ENCODE measurements at places on chromosomes 12 and 14.

DNA sequence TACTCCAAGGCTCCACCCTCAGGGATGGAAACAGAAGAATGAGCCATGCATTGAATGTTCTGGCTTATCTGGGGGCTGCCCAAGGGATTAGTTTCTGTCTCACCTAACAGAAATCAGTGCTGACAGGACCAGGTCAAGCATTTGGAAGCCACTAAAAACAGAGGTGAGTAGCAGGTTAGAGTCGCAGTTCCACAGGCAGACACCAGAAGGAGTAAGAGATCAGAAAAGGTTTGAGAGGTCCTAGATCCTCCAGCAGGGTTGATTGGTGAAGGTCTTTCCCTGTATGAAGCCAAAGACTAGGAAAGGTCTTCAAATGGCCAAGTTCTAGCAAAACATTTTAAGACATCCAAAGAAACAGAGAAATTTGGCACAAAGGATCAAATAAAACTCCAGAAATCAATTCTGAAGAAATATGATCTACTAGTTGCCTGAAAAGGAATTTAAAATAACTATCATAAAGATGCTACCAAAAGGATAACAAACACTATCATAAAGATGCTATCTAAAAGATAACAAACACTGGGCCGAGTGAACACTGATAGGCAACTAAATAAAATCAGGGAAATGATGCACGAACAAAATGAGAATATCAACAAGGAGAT lies 19.5 kb upstream of the TTC9 start:
- DNase-seq, result no peak

DNA sequence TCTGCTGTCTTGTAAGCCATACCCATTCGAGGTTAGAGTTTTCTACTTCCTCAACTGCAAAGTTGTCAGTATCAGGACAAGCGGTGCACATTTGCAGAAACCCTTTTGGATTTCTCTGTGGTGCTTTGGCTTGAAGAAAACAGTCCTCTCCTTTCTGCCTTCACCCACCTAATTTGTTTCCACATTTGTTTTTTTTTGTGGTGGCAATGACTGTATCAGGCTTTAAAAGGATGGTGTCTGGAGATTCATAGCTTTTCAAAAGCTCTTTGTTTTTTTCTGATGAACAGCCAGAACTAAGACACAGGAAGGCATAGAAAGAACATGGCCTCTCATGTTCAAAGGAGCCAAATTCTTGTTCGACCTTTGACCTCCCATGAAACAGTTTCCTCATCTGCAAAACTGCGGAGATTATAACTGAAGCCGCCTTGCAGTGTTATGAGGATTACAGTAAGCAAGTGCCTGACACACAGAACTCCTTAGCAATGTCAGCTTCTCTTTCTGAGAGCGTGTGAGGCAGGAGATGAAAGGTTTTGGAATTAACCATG lies 270.6 kb upstream of the TBX3 start:
- DNase-seq, result no peak

DNA sequence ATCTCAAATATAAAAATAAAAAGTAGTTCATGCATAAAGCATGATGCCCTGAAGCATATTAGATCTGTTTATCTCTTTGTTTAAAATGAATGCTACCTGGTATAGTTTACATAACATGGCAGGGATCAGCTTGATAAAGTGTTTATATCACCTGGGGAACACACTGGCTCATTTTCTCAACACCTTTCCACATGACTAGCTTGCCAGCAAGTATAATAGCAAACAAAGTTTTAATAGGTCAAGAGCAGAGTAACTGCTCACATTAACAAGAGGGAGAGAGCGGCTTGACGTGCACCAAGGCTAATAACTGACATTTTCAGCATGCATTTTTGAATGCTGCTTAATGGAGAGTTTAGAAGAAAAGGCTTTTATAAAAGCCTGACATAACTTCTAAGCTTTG lies 246.4 kb downstream of the EGLN3 start:
- no peak for DNase-seq

GRCh38 chr12:15919418-15919817 lies 8.3 kb downstream of the DERA start:
- no peak for DNase-seq

DNA sequence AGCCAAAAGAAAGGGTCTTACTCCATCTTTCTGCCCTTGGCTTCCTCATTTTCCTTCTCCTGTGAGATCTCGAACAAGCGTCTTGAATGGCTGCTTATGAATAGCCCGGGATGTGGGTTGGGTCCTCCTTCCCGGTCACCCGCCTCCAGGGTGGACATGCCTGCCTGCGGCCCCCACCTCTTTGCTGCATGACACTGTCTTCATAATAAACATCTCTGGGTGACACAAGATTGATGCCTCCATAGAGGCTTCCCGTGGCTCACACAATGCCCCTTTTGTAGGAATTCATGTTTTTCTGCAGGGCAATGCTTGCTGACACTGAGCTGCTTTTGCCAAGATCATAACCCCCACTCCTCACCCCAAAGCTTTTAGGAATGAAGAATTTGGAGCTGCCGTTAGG lies 125.9 kb downstream of the ZNF664 start:
- DNase-seq, result no peak

DNA sequence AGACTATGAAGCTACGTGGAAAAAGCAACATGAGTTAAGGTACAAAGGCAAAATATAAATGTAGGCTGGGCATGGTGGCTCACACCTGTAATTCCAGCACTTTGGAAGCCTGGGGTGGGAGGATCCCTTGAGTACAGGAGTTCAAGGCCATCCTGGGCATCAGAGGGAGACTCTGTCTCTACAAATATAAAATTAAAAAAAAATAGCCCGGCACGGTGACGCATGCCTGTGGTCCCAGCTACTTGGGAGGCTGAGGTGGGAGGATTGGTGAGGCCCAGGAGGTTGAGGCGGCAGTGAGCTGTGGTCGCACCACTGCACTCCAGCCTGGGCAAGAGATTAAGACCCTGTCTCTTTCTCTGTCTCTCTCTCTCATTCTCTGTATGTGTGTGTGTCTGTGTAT lies 4.0 kb upstream of the VPS37B start:
- DNase-seq, result no peak

- DNase-seq, result no peak
These were observed 138.5 kb downstream of the NTF3 start for GRCh38 chr12:5570416-5570815.

DNA sequence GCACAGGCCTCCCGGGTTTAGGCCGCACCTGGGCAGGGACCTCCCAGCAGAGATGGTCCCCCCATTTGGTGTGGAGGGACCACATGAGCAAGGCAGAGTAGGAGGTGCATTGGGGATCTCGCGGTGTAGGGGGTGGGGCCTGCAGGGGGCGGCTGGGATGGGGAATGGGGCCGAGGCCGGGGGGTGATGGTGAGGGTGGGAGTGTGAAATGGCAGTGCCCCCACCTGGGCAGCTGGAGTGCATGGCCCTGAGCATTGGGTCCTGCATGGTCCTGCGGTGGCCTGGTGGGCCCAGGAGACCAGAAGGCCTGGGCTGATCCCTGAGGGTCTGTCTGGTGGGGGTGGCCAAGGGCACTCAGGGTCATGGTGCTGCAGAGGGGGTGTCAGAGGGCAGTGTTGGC lies 111.8 kb downstream of the KIF26A start:
- peak; percentile 62 for DNase-seq

DNA sequence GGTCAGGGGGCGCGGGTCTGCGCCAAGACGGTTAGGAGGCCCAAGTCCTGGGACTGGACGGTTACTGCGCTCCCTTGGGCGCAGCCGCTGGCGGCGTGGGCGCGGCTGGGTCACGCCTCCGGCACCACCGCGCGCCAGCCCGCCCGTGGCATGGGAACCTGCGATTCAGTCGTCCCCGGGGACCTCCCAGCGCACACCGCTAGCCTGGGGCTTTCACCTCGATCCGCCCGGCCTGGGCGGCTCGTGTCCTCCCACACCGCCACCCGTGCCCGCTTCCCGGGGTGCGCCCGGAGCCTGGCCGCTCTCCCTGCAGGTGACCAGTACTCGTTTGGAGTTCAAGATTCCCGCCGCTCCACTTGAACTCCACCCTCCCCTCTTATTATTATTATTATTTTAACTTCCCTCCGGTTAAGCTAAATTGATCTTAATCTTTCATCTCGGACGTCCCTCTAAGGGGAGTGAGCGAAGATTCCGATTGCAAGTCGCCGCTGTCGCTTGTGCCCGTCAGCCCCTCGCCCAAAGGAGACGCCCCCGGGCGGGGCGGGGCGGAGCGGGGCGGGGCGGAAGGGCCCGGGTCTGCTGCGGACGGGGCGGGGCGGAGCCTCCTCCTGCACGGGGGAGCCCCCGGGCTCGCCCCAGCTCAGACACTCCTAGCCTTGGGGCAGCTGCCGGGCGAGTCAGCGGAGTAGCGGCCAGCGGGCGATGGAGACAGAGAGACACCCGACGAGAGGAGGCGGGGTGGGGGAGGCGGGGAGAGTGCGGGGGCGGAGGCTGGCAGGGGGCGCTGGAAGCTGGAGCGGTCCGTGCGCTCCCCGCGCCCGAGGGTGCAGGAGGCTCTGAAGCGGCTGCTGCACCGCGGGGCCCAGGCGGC lies at the start of gene KCNMB4:
Gene KCNMB4 (plus strand): TSS at position 643 of the 871 bp plus-strand sequence. CDS start 445 bp downstream, outside the sequence.
- DNase-seq, result peak; percentile 69

DNA sequence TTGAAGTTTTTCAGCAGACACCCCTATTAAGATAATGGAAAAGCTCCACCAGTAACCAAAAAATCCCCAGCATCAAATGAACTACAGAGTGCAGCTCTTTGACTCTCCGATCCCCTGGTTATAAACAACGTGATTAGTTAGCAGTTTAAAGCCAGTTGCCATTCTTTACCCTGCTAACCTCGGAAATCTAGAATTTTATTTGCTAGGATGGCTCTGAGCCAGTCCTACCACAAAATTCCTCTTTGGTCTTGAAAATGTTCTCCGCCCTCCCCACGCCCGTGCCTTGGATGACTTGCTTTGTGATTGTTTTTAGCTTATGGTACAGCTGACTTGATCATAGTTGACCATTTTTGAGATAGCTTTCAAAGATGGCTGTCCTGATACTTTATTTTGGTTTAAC lies 1.2 kb downstream of the KLHDC2 start:
- no peak for DNase-seq

DNA sequence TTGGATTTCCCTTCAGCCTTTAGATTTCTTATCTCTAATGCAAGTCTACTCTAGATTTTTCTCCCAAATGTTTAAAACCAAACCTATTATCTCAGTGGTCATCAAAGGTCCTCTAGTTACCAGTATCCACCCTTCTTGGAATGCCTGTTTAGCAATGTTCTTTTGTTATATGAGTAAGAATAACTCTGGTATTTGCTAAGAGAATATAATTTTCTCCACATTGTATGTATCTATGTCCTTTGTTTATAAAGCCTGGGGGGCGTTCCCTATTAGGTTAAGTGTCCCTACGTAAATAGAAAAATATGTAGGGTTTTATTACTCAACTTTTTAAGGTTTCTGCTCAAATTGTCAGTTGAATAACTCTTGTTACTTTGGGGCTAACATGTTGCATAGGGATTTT lies 27.3 kb downstream of the PPM1A start:
- no peak for DNase-seq

GRCh38 chr12:65276916-65277530 lies 1.5 kb upstream of the MSRB3 start:
- DNase-seq, result no peak

DNA sequence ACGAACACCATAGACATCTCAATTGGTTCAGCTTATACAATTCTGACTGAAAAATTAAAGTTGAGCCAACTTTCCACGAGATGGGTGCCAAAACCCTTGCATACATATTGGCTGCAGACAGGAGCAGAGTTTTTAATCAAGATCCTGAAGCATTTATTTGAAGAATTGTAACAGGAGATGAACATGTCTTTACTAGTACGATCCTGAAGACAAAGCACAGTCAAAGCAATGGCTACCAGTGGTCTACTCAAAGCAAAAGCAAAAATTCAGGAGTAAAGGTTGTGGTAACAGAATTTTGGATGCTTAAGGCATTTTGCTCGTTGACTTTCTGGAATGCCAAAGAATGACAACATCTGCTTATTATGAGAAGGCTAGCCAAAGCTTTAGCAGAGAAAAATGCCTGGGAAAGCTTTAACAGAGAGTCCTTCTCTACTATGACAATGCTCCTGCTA lies 20.7 kb downstream of the ZDHHC17 start:
- DNase-seq, result no peak

GRCh38 chr12:909861-910260 lies 39.6 kb downstream of the RAD52 start:
- no peak for DNase-seq

DNA sequence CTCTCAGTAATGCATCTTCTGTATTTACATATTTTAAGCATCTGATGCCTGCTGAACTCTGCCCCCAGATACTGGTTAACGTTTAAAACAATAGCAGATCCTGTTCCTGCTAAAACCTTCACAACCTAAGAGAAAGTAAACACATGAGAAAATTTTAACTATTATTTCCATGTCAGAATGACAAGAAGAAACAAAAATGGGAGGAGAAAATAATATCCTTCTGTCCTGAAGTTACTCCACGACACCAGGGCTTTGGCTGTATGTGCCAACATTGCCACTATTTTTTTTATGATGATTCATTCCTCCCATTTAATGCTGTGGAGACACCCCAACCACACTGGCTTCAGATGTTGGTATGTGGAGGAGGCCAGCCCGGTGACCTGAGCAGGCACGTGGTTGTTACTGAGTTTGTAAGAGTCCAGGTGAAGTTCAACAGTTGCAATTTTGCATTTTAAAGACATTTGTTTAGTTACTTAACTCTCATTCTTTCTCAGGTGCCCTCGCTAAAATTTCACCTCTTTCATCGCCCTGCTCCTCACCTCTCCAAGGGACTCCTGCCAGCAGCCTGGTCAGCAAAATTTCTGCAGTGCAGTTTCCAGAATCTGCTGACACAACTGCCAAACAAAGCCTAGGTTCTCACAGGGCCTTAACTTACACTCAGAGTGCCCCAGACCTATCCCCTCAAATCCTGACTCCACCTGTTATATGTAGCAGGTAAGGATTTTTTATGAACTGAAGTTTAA lies 65.5 kb upstream of the SLCO1C1 start:
- DNase-seq, result no peak

- DNase-seq, result no peak
These were observed 11.6 kb downstream of the DAD1 start for GRCh38 chr14:22577334-22577908.

- DNase-seq, result no peak
These were observed 3.7 kb downstream of the DACT1 start for GRCh38 chr14:58641509-58641908.

GRCh38 chr12:119687879-119688278 lies 19.9 kb downstream of the PRKAB1 start:
- DNase-seq, result no peak

GRCh38 chr12:82529101-82529500 lies 157.6 kb upstream of the TMTC2 start:
- no peak for DNase-seq

GRCh38 chr14:22882529-22883172 lies 371 bp upstream of the REM2 start:
- no peak for DNase-seq

DNA sequence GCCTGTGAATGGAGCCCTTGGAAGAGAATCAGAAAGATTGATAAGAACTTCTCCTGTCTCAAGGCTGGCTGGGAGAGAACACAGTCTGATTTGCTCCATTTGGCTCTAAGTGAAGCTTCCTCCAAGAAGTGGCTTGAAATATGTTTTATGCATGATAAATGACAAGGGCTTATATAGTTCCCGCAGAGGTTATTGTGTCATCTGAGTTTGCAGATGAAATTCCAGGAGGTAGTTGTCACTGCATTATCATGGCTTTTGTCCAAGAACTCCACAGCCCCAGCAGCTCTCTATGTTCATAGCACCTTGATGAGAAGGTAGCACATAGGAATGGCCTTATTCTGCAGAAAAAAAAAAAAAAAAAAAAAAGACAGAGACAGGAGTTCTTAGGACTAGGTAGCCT lies 108.5 kb downstream of the DACT1 start:
- no peak for DNase-seq

Measured in left lung (tissue), 14 donors.